Right atrium auricular region (tissue), 2 donors: ENCODE measurements at places on chromosomes 2 and 18. TPM values are rescaled to one million over a fixed set of nuclear protein-coding genes. Genes with fewer than 3 reads are reported as not detected.

DCDC2C gene
- not detected for total RNA-seq

NPAS2 gene
- 39.2 TPM for total RNA-seq

VWA3B gene
- total RNA-seq = not detected

TWIST2 gene
- total RNA-seq = 26.1 TPM

ADRA2B gene
- total RNA-seq = 1.4 TPM

VWC2L gene
- not detected for total RNA-seq

FTCDNL1 gene
- 3.5 TPM for total RNA-seq

C18orf54 gene
- 0.41 TPM for total RNA-seq

FOXD4L1 gene
- not detected for total RNA-seq

FIGN gene
- total RNA-seq = 8.9 TPM

CENPA gene
- total RNA-seq = 0.35 TPM

CPLX4 gene
- not detected for total RNA-seq

CYTIP gene
- 3.3 TPM for total RNA-seq

SPDYA gene
- total RNA-seq = 0.30 TPM

CHST10 gene
- total RNA-seq = 16.4 TPM

CDKL4 gene
- 0.79 TPM for total RNA-seq

DARS1 gene
- total RNA-seq = 57.8 TPM

GKN2 gene
- total RNA-seq = not detected

ZNF396 gene
- total RNA-seq = 0.94 TPM

SIX3 gene
- total RNA-seq = not detected

ZC3H6 gene
- 16.9 TPM for total RNA-seq

SMAD2 gene
- total RNA-seq = 54.8 TPM

GPBAR1 gene
- 10.7 TPM for total RNA-seq

CIB4 gene
- total RNA-seq = not detected

RND3 gene
- total RNA-seq = 25.4 TPM

CNDP1 gene
- not detected for total RNA-seq

RTN4 gene
- total RNA-seq = 152 TPM

CDH2 gene
- total RNA-seq = 269 TPM

MC2R gene
- not detected for total RNA-seq

TMEM214 gene
- total RNA-seq = 21.0 TPM

BCL11A gene
- 3.3 TPM for total RNA-seq

RNF125 gene
- 1.7 TPM for total RNA-seq

SPTBN1 gene
- 382 TPM for total RNA-seq

PTRHD1 gene
- 17.7 TPM for total RNA-seq

TGFA gene
- total RNA-seq = 1.7 TPM

WNT10A gene
- total RNA-seq = 0.90 TPM

CCDC148 gene
- 0.20 TPM for total RNA-seq

C2orf78 gene
- not detected for total RNA-seq

NT5C1B gene
- not detected for total RNA-seq

CROCC2 gene
- not detected for total RNA-seq

B4GALT6 gene
- total RNA-seq = 5.6 TPM

DUSP19 gene
- total RNA-seq = 15.3 TPM

PECR gene
- 2.0 TPM for total RNA-seq

LINC00305 gene
- total RNA-seq = not detected

LHCGR gene
- not detected for total RNA-seq

MLPH gene
- 108 TPM for total RNA-seq

ALS2 gene
- total RNA-seq = 31.0 TPM
